ENCODE measurements at places on chromosomes 11 and 22.

DNA sequence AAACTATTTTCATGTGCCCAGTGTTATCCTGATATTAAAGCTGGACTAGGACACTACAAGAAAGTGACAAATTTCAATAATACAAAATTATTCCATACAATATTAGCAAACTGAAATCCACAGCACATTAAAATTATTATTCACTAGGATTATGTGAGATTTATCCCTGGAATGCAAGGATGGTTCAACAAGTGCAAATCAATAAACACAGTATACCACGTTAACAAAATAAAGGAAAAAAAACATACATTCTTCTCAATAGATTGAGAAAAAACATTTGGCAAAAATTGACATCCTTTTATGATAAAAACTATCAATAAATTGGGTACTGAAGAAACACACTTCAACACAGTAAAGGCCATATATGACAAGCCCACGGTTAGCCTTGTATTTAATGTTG is 1758.2 kb upstream of the RAG2 start:
- DNase-seq: no peak

GRCh38 chr11:44753961-44754645 is 27.3 kb downstream of the TSPAN18 start:
- DNase-seq: no peak

GRCh38 chr11:62666259-62666926 is 1.3 kb downstream of the CSKMT start:
- DNase-seq: no peak

DNA sequence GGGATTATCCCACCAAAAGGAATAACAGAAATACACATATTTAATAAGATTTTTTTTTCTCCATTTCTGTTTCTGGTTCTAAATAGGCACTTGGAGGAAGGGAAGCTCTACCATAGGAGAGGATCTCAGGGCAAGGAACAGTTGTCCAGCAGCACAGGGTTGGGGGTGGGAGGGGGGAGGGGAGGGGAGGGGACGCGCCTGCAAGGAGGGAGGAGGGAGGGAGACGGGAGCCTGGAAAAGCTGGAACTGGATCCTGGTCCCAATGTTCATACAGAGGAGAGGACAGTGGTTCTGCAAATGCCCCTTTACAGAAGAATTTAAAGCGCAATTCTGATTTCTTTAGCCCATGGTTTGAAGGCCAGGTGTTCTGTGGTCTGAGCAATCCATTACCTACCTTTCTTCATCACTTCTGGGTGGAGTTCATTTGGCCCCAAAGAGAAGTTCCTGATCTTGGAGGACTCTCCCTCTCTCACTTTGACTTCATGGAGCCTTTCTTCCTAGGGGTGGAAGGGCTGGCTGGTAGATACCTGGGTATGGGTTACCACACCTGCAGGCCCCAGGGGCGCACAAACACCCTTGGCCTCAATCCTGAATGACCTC is 348.9 kb upstream of the NCAM1 start:
- DNase-seq: no peak

GRCh38 chr22:22692707-22693530 is 48.5 kb downstream of the GGTLC2 start:
- peak; percentile 94 for DNase-seq

- DNase-seq: no peak
Observed at GRCh38 chr22:41152902-41153301, 52.2 kb upstream of the L3MBTL2 start.

GRCh38 chr11:88508418-88508758 is 170.9 kb upstream of the CTSC start:
- no peak for DNase-seq

- DNase-seq: no peak
Observed at GRCh38 chr11:32405592-32405991, 29.7 kb downstream of the WT1 start.

DNA sequence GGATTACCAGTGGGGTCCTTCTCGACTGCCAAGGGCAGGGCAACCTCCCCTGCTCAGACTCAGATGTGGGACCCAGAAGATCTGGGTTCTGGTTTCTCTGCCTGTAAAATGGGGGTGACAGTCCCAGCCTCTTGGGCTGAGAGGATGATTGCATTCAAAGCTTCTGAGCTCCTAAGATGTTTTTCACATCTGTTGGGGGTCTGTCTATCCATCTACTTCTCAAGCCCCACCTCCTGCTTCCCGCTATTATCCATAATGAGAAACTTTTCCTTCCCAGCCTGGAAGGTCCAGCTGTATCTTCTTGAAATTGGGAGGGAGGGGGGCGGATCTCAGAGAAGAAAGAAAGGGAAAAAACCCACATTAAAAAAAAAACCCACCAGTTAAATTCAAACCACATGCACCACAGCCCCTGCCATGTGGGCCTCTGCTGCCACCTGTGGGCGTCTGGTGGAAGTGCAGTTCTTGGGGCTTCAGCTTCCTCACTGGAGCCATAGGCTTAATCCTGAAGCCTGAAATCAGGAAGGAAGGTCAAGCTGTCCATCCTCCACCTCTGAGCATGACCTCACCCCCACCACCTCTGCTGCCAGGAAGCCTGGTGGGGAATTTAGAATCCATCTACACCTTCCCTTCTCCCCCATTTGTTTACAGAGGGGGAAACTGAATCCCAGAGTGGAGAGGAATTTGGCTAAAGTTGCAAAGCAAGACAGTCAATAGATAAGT is 27.3 kb downstream of the ARHGEF17 start:
- peak; percentile 98 for DNase-seq

- DNase-seq: no peak
Observed at GRCh38 chr11:93648158-93648557, 13.3 kb upstream of the CEP295 start.

- peak; percentile 44 for DNase-seq
Observed at GRCh38 chr11:45964911-45965389, 42.5 kb downstream of the LARGE2 start.

DNA sequence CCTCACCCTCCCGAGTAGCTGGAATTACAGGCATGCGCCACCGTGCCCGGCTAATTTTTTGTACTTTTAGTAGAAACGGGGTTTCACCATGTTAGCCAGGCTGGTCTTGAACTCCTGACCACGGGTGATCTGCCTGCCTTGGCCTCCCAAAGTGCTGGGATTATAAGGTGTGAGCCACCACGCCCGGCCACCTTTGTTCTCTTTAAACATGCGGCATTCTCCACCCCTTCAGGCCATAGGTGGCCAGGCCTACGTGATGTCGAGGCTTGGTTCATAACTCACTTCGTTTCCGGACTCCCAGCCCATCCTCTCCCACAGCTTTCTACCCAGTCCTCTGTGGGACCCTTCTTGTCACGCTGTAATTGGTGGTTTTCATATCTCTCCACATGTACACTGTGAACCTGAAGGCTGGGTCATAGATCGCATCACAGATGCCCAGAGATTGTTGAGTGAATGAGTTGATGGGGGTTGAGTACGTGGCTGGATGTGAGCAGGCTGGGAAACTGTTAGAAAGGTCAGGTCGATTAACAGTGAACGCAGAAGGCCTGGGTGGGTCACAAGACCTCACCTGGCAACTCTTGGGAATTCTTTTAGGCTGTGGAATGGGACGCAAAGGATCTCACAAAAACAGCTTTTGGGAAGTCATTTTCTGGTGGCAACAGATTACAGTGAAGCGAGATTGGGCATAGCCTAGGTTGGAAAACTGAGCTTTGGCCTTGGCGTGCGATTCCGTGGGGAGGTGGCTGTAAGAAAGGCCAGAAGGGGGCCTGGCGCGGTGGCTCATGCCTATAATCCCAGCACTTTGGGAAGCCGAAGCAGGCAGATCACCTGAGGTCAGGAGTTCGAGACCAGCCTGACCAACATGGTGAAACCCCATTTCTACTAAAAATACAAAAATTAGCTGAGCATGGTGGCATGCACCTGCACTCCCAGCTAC is 44.5 kb downstream of the ST14 start:
- DNase-seq: no peak

GRCh38 chr11:26790738-26791137 is 68.9 kb upstream of the SLC5A12 start:
- no peak for DNase-seq

GRCh38 chr11:10274726-10275125 is 19.3 kb downstream of the SBF2 start:
- DNase-seq: no peak

DNA sequence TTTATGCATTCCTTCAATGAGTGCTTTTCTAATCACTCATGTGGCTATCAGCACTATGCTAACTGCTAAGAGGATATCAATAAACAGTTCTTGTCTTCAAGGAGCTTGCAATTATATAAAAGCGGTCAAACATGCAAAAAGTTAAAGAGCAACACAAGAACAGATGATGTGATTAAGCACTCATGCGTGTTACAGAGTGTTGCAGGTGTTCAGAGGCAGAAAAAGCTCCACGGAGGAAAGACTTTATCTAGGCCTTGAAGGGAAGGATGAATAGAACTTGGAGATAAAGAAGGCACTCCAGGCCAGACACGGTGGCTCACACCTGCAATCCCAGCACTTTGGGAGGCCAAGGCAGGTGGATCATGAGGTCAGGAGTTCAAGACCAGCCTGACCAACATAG is 13.6 kb downstream of the CD3E start:
- DNase-seq: no peak

DNA sequence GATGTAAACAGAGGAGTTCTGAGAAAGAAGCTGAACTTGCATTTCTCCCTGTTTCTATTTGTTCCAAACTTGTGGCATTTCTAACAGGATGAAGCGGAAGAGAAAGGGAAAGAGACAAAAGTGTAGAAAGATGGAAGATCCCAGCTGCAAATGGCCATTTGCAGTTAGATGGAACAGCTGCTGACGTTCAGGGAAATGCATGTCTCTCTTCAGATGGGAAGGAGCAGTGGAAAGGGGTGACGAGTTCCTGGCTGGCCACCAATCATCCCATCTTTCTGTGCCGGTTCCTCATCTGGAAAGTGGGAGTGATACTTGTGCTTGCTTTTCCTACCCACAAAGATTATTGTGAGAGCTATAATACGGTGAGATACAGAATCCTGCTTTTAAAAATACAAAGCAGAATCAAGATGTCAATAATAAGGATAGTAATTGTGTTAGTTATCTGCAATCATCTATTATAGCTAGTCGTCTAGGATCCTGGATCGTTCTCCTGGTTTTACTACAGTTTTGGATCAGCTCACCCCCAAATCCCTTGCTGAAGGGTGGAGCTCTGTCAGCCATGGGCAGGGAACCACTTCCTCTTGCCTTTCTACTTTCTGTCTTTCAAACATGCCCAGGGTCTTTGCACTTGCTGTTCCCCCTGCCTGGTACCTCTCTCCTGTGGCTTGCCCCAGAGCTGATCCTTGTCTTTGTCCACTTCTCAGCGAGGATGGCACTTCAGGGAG is 1.2 kb upstream of the TIMP3 start:
- no peak for DNase-seq

- DNase-seq: no peak
Observed at GRCh38 chr11:72513411-72513810, 79.1 kb upstream of the CLPB start.

GRCh38 chr11:107683061-107683460 is 28.8 kb downstream of the SLN start:
- no peak for DNase-seq

GRCh38 chr11:19026862-19027261 is 33.7 kb downstream of the MRGPRX2 start:
- no peak for DNase-seq

DNA sequence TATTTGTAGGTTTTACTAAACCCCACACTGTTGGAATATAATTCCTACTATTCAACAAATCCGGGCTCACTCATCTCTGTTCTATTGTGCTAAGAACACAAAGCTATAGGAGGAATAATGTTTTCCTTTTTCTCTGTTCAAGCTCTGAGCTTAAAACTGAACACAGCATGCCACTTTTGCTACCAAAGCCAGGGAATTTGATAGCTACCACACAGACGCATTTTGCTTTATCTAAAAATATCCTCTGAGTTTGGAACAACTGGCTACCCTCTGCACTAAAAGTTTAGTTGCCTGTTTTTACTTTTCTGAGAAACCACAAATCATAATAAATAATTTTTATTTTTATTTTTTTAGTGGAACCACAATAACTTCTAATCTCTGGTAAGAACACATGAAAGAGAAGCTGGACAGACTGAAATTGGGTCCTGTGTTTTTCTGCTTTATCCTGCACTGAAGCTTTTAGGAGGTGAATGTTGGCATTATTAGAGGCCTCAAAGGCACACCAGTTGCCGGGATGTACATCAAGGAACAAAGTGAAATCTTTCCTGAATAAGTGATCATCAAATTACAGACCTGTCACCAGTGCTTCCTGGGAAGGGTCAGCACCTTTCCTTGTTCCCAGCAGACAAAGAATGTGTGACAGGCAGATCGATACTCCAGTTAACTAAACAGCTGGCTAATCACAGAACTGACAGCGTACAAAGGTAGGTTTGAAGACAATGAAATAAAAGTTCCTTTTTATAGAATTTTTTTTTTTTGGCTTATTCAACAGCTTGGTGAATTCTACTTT is 523.2 kb upstream of the TENM4 start:
- DNase-seq: no peak

GRCh38 chr11:34819740-34820482 is 96.3 kb downstream of the APIP start:
- DNase-seq: no peak

GRCh38 chr11:64558065-64558745 is 32.8 kb upstream of the SLC22A12 start:
- no peak for DNase-seq

DNA sequence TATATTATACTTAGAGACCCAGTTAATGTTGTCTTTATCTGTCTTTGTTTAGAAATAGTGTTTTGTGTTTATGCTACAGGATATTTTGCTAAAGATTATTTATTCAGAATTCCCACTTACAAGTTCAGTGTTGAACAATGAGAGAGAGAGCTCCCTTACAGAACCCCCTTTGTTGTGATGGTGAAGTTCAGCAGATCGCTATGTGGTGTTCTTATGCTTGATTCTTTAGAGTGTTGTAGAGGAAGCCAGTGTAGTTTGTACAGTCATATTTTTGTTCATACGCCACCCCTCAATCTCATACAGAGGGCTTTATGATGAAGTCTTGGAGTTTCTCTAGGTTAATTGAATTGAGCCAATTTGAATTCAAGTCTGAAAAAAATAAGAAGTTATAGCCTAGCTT is 150.2 kb downstream of the TMEM135 start:
- no peak for DNase-seq

DNA sequence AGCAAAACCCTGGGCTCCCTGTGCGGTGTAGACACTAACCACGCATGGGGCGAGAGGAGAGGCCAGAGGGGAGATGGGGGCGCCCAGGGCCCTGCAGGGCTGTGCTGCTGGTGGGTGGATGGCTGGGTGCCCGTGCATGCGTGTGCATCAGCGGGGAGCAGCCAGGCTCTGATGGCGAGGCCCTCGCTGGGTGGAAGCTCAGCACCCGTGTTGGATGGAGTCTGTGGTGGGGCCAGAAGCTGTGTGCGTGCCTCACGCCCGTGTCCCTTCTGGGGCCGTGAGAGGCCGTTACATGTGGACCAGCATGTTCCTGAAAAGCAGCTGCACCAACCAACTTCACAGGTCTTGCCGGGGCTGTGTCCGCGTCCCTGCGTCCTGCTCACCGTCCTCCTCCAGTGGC is 33.4 kb downstream of the MUC6 start:
- no peak for DNase-seq

DNA sequence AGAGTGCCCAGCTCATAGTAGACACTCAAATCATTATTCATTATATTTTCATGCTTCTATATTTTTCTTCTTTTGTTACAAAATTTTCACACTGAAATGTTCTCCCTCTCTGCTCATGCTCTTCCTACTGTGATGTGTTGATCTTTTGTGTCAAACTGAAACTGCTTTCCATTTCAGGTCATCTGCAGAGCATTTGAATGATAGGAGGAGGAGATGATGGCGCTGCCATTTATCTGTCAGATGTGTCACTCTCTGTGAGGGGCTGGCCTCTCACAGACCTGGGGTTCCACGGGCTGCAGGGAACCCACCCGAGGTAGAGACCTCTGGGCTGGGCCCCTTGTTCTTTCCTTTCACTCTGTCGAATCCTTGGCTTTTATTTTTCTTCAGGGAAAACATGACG is 41.1 kb downstream of the OR10A6 start:
- DNase-seq: no peak
